ENCODE measurements at places on chromosomes 3 and 15.

GRCh38 chr3:59017617-59017984, 32.2 kb downstream of the CFAP20DC start:
- DNase-seq: no peak

DNA sequence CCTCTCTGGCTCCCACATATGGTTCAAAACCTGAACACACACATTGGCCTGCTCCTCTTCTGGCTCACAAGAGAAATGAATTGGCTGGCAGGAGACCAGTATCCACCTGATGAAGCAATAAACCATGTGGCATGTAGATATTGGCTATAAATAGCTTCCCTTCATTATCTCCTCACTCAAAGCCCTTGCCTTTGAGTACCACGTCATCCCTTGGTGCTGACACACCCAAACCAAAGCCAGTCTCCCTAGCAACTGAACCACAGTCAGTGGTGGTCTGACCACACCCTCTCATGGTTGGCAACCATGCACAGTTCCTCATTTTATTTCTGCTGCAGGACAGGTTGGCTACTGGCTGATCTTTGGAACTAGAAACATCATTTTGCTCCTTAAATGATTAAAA, 98.8 kb downstream of the ZNF621 start:
- DNase-seq: no peak

GRCh38 chr15:70356919-70357318, 259.2 kb upstream of the TLE3 start:
- DNase-seq: no peak

DNA sequence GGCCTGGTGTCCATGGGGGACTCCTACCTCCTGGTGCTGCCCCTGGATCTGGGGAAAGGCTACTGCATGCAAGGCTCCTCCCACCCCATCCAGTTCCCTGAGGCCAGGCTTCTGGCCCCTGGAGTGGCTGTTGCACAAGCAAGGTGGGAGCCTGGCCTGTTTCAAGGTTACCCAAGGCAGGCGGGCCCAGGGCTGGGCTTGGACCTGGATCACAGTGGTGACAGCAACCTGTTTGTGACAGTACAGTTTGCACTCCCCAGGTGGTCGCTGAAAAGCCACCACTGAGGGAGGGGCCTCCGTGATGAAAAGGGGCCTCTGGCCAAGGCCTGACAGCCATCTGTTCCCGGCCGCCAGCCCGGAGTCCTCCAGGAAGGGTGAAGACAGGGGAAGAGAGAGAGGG, 14.4 kb upstream of the KY start:
- DNase-seq: no peak

GRCh38 chr3:107676469-107677309, 153.9 kb downstream of the BBX start:
- no peak for DNase-seq

DNA sequence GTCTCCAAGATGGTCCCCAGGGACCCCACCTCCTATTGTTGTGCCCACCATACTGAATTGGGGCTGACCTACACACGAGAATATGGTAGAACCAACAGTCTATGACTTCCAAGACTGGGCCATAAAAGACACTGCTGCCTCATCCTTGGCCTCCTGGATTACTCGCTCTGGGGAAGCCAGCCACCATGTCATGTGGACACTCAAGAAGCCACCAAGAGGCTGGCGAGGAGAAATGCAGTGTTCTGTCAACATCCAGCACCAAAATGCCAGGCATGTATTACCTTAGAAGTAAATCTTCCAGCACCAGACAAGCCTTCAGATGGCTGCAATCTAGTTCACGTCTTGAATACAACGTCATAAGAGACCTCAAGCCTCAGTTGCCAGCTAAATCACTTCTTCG, 17.1 kb upstream of the TPM1 start:
- no peak for DNase-seq

All from cortex of kidney (tissue), 1 donor.